Stimulated activated CD8-positive, alpha-beta memory T cell treated with anti-CD3 and anti-CD28 coated beads, Interleukin-7, amount 100 ng/mL, for 1 hour (primary cell): ENCODE measurements at places on chromosomes 4 and X.

- no peak for DNase-seq
These were observed 1344.5 kb upstream of the PCDH7 start for GRCh38 chr4:29375716-29376115.

DNA sequence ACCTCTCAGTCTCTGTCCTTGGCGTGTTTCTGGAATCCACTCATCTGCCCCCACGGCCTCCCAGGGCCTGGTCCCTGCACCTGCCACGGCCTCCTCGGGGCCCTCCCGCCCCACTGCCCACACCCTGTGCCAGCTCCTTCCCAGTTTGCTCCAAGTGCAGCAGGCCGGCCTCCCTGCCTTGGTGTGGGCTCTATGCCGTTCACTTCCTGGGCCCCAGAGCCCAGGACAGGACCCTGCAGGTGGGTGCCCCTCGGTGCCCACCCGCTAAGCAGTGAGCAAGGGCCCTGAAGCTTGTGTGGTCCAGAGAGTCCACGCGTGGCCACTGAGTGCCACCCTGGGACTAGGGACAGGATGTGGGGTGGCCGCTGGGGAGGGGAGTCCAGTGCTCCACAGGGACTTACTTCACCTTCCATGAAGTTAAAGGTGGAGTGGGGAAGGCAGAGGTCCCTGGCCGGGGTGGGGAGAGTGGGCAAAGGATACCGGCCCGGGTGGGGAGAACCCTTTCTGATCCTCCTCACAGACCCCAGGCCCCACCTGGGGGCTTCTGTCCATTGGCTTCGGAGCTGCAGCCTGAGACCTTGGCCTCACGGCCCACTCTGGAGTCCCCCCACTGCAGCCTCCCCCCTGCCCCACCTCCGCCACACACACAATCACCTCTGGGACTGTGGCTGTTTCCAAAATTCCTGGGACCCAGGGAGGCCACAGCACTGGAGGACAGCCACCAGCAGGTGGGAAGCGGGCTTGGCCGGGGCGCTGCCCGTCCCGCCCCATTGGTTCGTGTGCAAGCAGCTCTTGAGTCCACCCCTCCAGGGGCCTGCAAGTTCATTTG lies 60.0 kb upstream of the NKX1-1 start:
- no peak for DNase-seq

- no peak for DNase-seq
These were observed 11.5 kb downstream of the SMAD1 start for GRCh38 chr4:145493166-145493565.

GRCh38 chr4:26892480-26893150 lies 32.0 kb downstream of the STIM2 start:
- DNase-seq = no peak

GRCh38 chr4:5084911-5085475 lies 33.7 kb downstream of the STK32B start:
- no peak for DNase-seq

GRCh38 chr4:80592950-80593349 lies 257.4 kb downstream of the CFAP299 start:
- DNase-seq = no peak

- no peak for DNase-seq
These were observed 22.0 kb upstream of the SPINK2 start for GRCh38 chr4:56843421-56843899.

- DNase-seq = no peak
These were observed 25.2 kb upstream of the COL25A1 start for GRCh38 chr4:109327641-109328040.

GRCh38 chrX:117400839-117401238 lies 715.8 kb downstream of the KLHL13 start:
- no peak for DNase-seq

DNA sequence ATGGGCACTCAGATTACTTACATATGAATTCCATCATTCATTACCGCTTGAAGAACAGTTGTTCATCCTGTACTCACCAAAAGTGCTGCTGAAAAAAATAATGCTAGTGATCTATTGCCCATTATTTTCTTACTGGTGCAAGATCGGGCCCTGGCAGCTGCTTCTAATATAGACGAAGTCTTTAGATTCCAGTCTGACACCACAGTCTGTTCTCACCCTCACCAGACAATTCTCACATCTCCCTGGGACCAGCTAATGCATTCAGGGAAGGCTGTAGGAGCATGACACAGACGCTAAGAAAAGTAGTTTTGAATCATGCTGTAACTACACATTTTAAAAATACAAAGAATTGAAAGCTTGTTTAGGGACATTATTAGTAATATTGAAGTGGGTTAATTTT lies 13.8 kb downstream of the GEMIN8 start:
- DNase-seq = no peak

GRCh38 chrX:54602563-54602962 lies 72.5 kb downstream of the GNL3L start:
- DNase-seq = no peak

- no peak for DNase-seq
These were observed 2.7 kb downstream of the SPON2 start for GRCh38 chr4:1169691-1170096.

- DNase-seq = no peak
These were observed 382.2 kb upstream of the INTU start for GRCh38 chr4:127250577-127250976.

GRCh38 chrX:150366951-150367545 lies 3.9 kb downstream of the MAMLD1 start:
- DNase-seq = no peak

- no peak for DNase-seq
These were observed 207.1 kb downstream of the GUCY2F start for GRCh38 chrX:109274806-109275205.

GRCh38 chr4:39505581-39505980 lies 21.7 kb downstream of the UGDH start:
- DNase-seq = no peak

GRCh38 chrX:107107459-107107858 lies 11.2 kb downstream of the RBM41 start:
- DNase-seq = no peak

DNA sequence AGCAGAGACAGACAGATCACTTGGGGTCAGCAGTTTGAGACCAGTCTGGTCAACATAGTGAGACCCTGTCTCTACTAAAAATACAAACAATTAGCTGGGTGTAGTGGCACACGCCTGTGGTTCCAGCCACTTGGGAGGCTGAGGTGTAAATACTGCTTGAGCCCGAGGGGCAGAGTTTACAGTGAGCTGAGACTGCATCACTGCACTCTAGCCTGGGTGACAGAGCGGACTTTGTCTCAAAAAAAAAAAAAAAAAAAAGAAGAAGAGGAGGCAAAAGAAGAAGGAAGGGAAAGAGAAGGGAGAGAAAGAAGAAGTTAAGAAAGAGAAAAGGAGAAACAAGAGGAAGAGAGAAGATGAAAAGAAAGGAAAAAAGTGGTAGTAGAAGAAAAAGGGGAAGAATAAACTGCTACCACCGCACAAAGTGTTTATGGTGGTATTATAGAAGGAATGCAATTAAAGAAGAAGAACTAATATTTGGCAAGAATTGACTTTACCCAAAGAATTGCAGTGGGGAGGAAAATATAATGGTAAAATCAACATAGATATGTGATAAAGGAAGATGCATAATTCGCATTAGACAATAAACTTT lies 19.6 kb upstream of the NSUN7 start:
- DNase-seq = no peak

GRCh38 chrX:41108463-41109205 lies 23.4 kb downstream of the USP9X start:
- DNase-seq = no peak

DNA sequence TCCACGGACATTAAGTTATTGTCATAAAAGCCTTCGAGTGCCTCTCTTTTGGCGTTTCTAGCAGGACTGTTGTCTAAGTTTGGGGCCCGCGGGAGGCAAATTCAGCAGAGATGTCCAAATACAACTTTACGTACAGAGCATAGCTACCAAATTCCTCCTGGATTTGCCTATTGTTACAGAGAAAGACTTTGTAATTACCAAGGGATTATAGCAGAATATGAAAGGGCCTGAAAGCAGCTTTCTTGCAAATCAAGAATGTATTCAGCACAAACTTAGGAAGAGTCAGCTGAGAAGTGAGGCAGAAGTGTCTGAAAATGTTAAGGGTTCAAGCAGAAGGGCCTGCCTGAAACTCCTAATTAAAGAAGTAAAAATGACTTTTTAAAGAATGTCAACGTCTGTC lies 1053.5 kb upstream of the TENM3 start:
- DNase-seq = no peak

GRCh38 chr4:128648021-128648420 lies 161.5 kb upstream of the JADE1 start:
- no peak for DNase-seq

GRCh38 chr4:159150821-159151390 lies 48.0 kb downstream of the RAPGEF2 start:
- no peak for DNase-seq

- DNase-seq = no peak
These were observed 18.5 kb downstream of the SORCS2 start for GRCh38 chr4:7210824-7211223.

DNA sequence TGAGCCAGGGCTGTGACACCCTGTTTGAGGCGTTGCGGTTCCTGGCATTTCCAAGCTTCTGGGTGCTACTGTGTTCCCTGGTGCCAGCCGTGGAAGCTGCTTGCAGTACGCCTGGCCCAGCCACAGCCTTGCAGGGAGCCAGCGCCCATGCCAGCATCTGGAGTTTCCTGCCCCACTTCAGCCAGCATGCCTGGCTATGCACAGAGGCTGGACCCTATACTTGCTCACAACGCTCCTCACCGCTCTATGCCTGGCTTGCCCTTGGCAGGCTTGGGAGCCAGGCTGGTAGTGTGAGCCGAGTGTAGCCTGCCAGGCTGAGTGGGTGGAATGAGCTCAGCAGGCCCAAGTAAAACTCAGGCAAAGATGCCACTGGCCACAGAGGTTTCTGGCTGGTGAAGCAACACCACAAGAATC lies 22.4 kb downstream of the PRRG1 start:
- DNase-seq = no peak

DNA sequence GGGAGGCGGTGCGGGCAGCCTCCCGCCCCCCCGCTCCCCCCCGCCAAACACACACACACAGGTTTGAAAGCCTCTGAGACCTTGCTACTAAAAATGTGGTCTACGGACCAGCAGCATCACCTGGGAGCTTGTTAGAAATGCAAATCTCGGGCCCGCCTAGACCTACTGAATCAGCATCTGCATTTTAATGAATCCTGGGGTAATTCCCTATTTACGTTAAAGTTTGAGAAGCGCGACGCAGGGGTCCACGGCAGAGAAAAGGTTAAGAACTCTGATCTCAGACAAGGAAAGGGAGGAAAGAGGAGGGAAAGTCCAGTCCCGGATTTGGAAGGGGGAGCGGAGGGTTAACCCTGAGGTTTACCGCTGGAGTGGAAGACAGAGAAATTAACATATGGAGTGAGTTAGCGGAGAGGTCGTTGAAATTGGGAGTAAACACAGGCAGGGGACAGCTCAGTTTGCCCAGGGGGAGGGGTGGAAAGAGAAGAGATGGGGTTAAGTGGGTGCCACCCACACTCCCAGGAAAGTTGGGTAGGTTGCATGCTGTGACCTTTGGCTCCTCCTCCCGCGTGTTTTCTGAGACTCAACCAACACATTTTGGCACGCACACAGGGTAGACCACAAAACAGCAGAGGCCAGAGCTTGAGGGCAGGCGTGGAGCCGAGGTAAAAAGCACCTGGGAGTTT lies 483.6 kb downstream of the BCOR start:
- no peak for DNase-seq

- DNase-seq = no peak
These were observed 25.5 kb downstream of the SCD5 start for GRCh38 chr4:82773057-82773456.

DNA sequence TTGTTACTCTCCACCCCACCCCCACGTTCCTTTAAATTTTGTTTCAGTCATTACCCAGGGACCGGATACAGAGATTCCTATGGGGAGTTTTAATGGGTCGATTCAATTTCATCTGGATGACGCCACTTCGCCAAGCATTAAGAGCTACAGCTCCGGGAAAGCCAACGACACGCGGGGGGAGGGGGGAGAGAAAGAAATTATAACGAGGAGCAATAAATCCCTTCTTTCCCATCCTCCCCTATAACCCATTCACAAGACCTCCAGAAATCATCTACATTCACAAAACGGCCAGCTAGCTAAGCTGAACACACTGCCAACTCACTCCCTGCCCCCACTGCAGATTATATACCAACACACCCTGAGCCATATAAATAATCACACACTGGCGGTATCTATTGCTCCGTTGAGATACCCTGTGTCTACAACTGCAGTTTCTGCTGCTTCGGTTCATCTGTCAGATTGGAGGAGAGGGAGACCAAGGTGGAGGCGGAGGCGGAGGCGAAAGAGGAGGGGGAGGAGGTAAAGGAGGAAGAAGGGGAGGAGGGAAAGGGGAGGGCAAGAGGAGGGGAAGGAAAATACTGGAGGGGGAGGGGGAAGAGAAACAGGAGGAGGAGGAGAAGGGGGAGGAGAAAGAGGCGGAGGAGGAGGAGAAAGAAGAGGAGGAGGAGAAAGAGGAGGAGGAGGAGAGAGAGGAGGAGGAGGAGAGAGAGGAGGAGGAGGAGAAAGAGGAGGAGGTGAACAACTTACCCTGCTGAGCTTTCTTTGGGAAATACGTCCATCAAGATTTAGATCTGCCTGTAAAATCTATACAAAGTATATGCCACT lies 113.9 kb upstream of the VAMP7 start:
- DNase-seq = no peak

- no peak for DNase-seq
These were observed 9.3 kb downstream of the FGFBP2 start for GRCh38 chr4:15953625-15954024.

- DNase-seq = no peak
These were observed 1.1 kb downstream of the AFF2 start for GRCh38 chrX:148501386-148502066.

GRCh38 chrX:69371159-69371558 lies 133.0 kb upstream of the NALF2 start:
- no peak for DNase-seq

DNA sequence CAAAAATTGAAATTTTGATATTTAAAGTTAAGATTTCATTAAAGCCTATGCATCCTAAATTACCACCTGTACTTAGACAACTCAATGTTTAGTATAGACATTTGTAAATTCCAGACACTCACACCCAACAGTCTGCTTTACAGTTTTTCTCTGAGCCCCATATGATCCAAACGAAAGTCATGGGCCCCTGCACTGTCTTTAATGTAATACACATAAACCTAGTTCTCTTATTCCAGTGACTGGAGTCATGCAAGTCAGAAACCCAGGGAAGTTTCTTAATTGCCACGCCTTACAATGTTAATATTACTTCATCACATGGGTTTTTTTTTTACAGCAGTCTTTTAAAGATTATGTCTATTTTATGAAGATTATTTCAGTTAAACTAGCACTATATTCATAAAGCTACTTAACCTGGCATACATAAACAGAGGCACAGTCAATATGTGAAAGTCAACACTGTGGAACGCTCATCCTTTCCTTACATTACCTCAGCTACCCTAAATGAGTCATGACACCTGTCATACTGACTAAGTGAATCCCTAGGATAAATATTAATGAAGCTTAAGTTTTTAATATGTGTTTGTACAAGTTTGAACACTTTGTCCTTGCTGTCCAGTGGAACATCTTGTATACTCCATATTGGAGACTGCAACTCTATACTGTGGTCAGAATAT lies 67.7 kb upstream of the H2AZ1 start:
- DNase-seq = no peak
